ENCODE measurements at places on chromosomes 2 and 18. TPM values are rescaled to one million over a fixed set of nuclear protein-coding genes. Genes with fewer than 3 reads are reported as not detected.

DNA sequence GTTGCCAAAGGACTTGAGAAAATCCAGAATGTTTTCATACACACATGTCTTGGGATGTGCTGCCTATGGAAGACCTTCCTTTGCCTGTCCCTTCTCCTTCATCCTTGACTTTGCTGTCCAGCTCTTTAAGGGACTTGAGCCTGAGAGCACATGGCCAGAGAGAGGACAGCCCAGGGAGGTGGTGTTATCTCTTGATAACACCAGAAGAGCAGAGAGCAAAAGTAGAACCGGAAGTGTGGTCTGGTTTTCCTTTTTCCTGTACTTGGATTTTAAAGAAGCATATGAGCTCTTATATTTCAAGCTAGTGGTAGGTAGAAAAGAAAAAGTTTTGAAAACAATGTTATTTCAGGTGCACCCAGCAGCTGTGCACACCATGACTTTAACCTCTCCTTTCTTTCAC, 94.1 kb upstream of the ZNF532 start:
- DNase-seq, result peak; percentile 2

Gene GPR155
- total RNA-seq, result 17.3 TPM

DNA sequence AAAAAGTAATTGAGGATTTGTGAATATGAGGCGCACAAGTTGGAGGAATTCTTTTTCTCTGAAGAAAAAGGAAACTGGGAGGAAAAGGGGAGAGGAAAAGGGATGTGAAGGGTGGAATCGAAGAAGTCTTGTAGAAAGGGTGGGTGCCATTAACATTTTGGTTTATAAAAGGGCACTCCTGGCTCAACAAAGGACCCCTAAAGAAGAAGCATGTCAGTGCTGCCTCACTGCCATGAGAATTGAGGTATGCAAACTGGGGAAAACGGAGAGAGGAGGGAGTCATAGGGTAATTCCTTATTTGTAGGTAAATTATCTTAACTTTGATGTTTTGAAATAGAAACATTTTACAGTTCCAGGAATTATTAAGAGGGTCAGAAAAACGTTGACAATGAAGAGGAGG, 207.2 kb downstream of the NAPG start:
- no peak for DNase-seq

DNA sequence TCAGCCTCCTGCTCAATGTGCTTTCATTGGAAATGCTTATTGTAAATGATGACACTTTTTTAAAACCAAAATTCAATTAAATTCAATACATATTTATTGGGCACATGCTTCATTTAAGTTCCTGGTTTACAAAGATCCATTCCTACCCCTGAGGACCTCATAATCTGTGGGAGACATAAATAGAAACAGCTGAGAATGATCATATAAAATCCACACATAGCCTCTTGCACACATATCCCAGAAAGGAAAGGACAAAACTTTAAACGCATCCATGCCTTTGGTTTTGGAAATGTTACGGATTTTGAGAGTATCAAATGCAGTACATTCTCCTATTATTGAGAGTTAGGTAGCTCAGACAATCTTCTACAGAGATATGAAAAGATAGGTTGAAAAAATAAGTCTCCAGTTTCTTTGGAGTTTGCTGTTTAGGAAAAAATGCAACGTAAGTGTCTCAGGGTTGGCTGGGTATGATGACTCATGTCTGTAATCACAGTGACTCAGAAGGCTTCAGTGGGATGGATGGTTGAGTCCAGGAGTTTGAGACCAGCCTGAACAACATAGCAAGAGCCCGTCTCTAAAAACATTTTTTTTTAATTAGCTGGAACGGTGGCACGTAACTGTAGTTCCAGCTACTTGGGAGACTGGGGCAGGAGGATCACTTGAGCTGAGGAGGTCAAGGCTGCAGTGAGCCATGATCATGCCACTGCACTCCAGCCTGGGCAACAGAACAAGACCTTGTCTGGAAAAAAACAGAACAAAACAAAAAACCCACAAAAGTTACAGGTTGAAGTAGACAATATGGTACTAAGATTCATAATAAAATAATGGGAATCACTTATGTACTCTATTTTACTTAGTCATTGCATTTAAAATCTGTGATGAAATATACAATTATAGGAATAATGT, 3.9 kb upstream of the PRELID3A start:
- no peak for DNase-seq

GRCh38 chr2:98913916-98914712, 21.9 kb downstream of the CRACDL start:
- DNase-seq, result peak; percentile 64

Gene STARD6
- not detected for total RNA-seq

GRCh38 chr2:216727346-216728122, 32.2 kb upstream of the IGFBP5 start:
- DNase-seq, result no peak

GRCh38 chr18:23422751-23423418, 30.2 kb upstream of the RIOK3 start:
- peak; percentile 87 for DNase-seq

Gene CKAP2L
- total RNA-seq, result 1.7 TPM

Gene ADAM17
- total RNA-seq, result 29.8 TPM

Gene SLC66A3
- total RNA-seq, result 25.0 TPM

DNA sequence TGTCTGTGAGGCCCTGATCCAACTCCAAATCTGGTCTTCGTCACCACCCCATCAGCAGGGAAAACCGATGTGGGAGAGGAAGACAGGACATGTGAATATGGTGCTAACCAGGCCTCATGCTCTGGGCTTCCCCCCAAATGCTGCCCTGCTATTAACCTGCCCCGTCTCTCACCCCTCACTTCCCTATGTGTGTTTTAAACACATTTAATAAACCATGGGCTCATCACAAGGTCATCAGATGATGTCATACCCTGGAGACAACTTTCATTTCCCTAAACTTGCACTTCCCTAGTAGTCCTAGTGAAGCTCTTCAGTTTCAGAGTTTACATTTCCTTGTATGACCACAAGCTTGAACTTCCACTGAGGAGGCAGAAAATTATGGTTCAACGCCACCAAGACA, 49.9 kb downstream of the CD8B2 start:
- peak; percentile 43 for DNase-seq

- no peak for DNase-seq
These were observed 428.7 kb upstream of the TNP1 start for GRCh38 chr2:217288472-217289063.

Gene RALB
- 22.4 TPM for total RNA-seq

Gene C18orf54
- 0.89 TPM for total RNA-seq

- no peak for DNase-seq
These were observed 73.4 kb downstream of the DTNA start for GRCh38 chr18:34783501-34783900.

DNA sequence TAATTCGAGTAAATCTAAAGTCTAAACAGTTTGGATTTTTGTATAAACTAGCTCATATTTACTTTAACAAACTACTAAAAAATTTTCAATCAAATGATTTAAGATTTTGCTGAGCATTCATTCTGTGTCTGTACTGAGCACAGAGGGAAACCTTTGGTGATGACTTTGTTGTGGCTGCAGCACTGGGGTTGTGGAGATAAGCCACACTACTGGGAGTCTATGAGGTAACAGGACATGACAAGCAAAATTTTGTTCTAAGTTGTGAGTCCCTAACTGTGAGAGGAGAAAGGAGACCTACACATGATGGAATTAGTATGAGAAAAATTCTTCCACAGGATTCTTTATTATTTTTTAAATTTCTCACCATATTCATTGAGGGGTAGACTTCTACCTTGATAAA, 933.7 kb upstream of the LRATD1 start:
- no peak for DNase-seq

DNA sequence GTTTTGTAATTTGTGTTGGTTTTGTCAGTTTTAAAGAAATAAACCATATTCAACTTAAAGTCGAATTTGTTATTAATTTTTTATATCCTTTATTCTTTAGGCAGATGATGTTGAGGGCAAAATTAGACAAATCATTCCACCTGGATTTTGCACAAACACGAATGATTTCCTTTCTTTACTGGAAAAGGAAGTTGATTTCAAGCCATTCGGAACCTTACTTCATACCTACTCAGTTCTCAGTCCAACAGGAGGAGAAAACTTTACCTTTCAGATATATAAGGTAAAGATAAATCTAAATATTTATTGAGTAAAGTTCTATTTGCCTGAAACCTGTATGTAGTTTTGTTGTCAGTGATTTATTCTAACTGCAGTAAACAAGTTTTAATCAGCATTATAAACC, 34.5 kb upstream of the METAP1D start:
- DNase-seq, result no peak
